ENCODE measurements at places on chromosomes 2 and 18.
A peak's percentile ranks its signal among the peaks of the same experiment; 100 is the strongest.

- no peak for DNase-seq
Measured at GRCh38 chr2:215553946-215554345, 118.1 kb upstream of the FN1 start.

DNA sequence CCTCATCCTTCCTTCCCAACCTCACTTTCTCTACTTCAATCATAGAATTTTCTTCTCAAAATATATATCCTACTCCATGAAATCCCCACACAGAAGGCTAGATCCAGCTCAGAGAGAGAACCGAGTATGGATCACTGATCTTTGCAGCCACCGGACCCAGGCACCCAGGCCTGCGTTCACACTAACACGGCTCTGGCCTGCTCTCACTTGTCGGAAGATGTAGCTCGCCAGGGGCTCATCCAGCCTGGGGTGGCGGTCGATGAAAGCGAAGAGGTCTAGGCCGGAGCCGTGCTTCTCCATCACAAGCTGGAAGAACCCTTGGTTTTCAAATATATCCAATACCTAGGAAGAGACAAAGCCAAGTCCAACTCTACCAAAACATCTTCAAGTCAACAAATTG, 12.7 kb upstream of the MTERF4 start:
- DNase-seq = no peak

DNA sequence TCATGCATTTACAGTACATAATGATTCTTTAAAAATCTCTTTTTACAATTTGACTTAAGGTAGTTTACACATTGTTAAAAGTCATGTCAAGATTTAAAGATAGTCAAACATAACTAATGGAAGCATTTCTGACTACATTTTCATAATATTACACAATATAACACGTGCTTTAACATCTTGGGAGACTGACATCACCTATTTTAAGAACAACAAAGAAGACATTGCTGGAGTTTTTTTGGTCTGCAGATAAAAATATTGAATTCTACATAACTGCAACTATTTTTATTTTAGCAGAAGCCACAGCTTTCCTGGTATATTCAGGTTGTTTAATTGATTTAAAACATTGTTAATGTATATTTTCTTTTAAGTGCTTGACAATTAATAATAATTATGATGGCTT, 65.7 kb downstream of the UBR3 start:
- no peak for DNase-seq

DNA sequence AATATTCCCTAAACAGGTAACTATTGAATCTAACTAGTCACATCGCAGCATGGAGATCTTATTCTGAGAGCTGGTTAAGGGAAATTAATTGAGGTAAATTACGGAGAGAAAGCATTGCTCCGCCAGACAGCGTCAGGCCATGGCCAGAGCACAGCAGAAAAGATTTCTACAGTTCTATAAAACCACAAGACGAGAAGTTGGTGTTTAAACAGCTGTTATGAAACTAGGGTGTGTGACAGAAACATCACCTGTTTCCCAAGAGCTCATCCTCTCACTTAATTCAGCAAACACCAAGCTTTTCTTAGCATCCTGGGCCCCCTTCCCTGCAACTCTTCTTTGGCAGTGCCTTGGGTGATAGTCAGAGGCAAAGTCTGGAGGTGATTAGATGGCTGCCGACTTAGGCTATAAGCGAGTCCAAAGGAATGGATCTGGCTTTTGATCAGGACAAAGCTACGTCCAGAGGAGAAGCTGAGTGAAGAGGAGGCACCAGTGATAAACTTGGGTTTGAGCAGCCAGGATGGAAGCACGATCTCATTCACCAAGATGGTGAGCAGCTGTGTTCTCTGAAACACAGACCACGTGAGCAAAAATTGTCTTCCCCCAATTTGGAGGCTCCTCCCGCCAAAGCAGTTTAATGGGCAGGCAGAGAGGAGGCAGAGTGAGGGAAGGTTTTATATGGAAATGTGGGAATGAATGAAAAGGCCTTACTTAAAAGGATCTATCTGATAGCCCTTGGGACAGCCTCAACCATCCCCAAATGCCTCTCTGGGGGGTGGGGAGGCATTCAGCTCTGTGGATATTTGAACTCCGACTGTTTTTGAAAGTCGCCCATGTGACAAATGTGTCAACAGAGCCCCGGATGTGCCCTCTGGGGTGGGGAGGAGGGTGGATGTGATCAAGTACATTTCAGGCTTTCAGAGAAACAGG, 57.8 kb downstream of the PKDCC start:
- DNase-seq = peak; percentile 91

DNA sequence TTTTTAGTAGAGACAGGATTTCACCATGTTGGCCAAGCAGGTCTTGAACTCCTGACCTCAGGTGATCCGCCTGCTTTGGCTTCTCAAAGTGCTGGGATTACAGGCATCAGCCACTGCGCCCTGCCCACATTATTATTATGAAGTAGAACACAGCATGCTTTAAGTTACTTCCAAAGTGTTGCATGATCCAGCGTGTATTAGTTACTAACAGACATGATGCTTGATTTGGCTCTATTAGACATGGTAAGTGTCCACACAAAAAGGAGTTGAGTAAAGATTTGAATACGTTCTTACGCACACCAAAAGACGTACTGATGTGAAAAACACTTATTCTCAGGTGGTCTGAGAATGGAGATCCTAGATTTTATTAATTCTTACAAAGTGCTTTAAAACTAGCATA, 50.0 kb downstream of the SLC38A11 start:
- no peak for DNase-seq

GRCh38 chr2:119276864-119277263, 53.2 kb downstream of the STEAP3 start:
- DNase-seq = no peak

- no peak for DNase-seq
Measured at GRCh38 chr2:219433666-219434467, 776 bp upstream of the SPEG start.

DNA sequence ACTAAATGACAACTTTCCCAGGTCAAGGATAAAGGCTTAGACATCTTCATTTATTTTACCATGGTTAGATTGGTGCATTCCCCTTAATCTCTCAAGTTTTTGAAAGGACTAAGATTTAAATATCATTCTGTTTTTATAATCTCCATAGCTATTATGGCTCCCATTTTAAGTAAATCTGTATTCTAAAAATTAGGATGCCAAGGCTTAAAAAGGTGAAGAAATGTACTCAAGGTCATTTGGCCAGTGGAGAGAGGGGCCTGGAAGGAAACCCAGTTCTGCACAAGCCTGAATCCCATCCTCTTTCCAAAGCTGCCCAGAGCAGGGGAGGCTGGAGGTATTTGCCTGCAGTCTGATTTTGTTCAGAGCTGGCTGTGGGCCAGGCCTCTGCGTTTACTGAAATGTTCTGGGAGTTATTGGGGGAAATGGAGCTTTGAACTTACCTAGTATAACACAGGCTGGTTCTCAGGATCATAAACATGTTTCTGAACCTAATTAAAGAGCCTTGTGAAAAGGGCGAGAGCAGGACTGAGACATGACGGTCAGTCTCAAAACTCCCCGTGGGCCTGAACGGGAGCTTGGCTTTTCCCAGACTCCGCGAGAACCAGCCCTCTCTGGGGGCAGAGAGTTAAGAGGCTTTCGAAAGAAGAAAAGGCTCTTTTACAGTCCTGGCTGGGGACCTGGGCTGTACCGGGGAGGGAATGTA, 85.6 kb downstream of the DDX1 start:
- no peak for DNase-seq

DNA sequence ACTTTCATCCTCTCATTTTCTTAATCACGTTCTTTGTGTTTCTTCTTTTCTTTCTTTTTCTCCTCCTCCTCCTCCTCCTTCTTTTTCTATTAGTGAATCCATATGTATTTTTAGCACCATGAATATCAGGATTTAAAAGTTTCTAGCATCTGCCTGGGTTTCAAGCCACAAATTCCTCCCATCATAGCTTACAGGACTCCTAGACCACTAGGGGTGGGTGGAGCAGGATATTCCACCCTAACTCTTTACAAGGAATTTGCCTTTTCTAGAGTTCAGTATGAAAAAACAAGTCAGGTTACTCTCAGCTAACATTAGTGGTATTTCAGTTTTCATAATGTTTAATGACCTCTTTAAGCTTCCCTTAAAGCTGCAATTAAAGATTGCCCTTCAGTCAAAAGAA, 19.1 kb upstream of the LRRTM1 start:
- no peak for DNase-seq

GRCh38 chr2:216535454-216535995, 36.9 kb downstream of the RPL37A start:
- peak; percentile 28 for DNase-seq

- DNase-seq = no peak
Measured at GRCh38 chr2:47890711-47891368, 15.5 kb downstream of the FBXO11 start.

DNA sequence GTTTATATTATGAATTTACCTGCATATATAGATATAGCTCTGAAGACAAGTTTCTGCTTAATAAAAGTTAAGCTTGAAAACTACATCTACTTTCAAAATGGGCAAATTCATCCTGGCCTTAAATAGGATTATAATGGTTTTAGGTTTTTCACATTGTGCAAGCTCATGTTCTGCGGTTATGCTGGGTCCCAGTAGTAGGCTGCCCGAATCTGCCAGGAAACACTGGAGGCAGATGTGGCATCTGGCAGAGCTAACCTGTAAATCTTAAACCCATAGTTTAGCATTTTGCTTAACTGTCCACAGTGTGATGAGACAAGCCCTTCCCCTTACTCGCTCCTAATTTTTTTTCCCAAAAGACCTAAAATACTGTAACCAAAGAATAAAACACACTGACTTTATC, 234.2 kb downstream of the TCF4 start:
- DNase-seq = no peak

DNA sequence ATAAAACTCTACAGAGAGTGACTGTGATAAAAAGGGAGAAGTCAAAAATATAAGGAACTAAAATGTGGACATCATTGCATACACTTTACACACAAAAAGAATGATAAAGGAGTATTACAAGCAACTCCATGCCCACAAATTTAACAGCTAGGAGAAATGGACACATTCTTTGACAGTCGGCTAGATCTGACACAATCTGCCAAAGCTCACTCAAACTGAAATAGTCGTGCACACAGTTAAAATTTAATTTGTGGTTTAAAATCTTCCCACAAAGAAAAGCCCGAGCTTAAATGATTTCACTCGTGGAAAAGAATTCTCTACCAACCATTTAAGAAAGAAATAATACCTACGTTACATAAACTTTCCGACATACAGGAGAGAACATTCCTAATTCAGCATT, 132.4 kb downstream of the ZAP70 start:
- no peak for DNase-seq

DNA sequence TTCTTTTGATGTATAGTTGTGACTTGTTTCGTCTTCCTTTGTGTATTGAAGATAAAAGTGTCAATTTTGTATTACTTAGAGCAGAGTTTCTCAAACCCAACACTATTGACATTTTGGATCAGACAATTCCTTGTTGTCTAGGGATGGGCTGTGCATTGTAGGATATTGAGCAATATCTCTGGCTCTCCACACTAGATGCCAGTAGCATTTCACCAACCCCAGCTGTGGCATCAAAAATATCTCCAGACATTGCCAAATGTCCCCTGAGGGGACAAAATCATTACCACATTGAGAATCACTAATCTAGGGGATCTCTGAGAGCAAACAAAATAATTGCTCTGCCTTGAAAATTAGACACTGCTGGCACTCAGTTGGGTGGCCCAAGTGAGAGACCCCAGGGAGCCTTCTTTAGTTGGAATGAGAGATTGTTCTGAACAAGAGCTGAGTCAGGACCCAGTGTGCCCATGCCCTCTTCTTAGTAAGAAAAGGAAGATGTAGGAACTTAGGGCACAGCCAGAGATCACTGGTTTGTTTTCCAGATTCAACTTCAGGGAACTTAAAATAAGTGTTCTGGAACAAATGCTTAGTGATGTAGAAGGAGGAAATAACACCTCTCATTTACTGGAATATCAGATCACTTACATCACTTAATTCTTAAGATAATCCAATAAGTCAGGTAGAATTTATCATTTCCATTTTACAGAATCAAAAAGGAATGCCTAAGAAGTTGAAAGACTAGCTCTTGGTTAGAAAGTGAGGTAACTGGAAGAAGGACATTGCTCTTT, 466.6 kb upstream of the TNP1 start:
- no peak for DNase-seq

DNA sequence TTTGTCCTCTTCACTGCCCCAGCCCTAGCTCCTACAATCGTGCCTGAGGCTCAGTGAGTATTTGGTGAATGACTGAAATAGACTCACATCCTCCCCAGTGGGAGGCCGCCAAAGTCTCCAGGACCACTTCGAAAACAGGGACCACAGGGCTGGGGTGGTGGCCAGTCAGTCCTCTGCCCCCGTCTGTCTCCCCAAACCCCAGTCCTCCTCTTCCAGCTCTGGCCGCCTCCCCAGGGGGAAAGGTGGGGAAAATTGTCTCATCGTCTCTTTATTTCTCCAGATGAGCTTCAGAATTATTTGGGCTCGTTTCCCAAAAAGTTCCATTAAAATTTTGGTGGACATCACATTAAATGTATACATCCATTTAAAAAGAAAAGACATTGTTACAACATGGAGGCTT, 43.5 kb downstream of the NPPC start:
- DNase-seq = no peak

DNA sequence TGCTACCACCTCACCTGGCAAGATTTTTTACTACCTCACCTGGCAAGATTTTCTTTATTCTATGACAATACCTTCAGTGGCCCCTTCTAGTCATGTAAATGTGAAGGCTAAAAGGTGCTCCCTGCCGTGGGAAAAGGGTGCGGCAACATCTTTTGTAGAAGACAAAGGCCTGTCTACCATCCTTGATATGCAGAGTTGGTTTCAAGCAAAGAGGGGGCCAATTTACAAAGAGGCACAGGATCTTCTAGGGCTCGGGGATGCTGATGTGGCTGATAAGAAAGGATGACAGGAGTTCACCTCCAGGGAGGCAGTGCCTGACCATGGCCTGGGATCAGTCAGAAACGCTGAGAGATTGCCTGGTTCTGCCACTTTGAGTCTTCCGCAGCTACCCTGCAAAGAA, 165.4 kb upstream of the SLC1A4 start:
- DNase-seq = no peak

DNA sequence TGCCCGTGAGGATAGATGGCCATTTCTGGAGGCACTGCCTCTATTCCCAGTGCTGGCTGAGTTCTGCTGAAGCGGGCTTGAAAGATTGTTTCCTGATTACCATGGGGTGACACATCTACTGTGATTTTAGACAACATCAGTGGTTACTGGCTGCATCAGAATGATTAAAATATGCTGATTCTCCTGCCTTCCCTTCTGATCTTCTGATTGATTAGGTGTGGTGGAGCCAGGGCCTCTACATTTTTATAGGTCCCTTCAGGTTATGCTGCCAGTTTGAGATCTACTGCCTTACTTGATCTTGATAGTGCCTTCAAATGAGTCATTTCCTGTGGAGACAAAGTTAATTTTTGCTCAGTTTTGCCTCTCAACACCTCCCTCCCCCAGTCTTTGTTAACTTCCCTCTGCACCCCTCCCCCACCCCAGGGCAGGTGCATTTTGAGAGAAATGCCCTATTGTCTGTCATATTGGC, 31.6 kb upstream of the SNORC start:
- DNase-seq = peak; percentile 14

- DNase-seq = no peak
Measured at GRCh38 chr2:218229851-218230250, 12.9 kb downstream of the ARPC2 start.

- DNase-seq = no peak
Measured at GRCh38 chr2:10240161-10240681, 62.5 kb upstream of the HPCAL1 start.
